ENCODE measurements at places on chromosomes 7 and 10.

DNA sequence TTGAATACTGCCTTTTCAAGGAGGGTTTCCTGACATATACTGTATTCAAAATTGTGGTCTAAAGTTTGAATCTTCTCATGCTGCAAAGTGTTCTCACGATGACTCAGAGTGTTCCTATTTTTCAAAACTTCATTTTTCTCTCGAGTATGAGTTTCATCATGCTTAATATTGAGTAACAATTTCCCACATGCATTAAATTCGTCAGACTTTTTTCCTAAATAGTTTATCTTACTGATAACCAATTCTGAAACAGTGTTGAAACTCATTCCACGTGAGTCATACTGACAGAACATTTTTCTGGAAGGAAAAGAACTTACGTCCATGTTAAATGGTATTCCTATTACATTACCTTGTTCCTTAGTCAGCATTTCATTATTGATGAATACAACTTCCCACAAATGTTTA lies 44.1 kb downstream of the ZNF33B start:
- no peak for DNase-seq

DNA sequence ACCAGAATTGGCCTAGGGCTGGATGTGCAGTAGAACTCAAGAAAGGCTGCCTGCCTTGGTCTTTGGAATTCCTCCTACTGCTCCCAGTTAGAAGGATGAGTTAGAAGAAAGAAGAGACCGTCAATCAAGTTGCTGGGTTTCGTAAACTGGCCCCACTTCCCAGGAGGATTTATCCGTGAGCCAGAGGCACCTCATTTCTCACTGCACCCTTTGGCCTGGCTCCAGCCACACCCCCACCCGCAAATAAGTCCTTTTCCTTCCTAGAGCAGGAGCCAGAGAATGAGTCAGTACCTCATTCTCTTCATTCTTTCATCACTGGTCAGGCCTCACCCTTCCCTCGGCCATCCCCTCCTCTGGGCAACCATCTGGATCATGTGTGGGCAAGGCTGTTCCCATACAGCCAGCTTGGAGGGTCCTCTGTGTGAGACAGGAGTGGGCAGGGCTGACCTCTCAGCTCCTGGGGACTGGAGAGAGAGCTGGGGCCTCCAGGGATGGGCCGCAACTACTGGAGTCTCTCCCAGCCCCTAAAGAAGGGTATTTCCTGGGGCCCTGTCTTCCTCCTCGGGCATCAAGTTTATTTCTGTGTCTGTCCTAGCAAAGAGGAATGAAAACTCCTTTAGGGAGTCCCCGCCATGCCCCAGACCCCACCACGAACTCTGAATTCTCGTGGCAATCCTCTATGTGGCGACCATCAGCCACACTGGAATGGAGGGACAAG lies 87.2 kb upstream of the DUSP5 start:
- peak; percentile 92 for DNase-seq

GRCh38 chr10:62926407-62926806 lies 110.2 kb upstream of the EGR2 start:
- DNase-seq, result no peak

GRCh38 chr7:94289071-94289470 lies 105.6 kb upstream of the COL1A2 start:
- DNase-seq, result peak; percentile 82

- no peak for DNase-seq
Measured at GRCh38 chr7:88759230-88760135, at the start of gene ZNF804B. Gene ZNF804B, plus strand, starts transcription at chr7:88759700. Its CDS starts 277 bp downstream, at chr7:88759977.

DNA sequence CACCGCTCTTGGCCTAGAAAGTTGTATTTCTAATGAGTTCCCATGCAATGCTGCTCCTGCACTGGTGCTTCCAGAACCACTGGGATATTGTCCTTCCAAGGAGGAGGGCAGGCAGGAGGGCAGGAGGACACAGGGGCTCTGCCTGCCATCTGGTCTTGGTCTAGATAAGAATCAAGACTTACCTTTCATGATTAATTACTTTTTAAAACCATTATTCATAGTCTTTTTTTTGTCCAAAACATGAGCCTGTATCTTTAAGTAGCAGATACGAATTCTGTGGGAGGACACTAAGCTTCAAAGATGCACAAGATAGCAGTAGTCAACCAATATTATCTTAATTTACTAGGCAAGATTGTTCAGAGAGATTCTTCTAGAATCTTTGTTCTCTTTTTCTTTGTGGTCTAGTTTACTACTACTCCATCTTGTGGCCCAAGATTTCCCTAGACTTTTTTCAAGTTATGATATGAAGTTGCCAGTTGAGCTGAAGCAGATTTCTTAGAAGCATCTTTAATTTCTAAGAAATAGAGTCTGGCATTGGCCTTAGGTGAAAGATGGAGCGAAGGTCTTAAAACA lies 57.6 kb downstream of the RBM33 start:
- no peak for DNase-seq

- no peak for DNase-seq
Measured at GRCh38 chr10:131689016-131689415, 211.8 kb upstream of the PPP2R2D start.
